ENCODE measurements at places on chromosomes 16 and 17.
A peak's percentile ranks its signal among the peaks of the same experiment; 100 is the strongest.

DNA sequence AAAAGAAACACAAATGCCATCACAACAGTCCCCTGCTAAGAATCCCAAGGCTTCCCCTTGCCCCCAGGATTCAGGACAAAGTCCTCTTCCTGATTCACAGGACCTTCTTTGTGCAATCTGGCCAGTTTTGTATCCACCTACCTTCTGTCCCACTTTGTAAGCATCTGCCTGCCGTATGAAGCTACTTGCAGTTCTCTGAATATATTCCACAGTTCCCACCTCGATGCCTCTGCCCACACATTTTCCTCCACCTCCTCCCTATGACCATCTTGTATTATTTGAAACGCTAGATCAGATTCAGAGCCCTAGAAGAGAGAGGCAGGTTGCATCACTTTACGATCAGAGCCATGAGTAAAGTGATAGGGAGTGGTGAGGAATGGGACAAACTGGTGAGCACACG is 159.2 kb upstream of the XYLT1 start:
- no peak for ATAC-seq

DNA sequence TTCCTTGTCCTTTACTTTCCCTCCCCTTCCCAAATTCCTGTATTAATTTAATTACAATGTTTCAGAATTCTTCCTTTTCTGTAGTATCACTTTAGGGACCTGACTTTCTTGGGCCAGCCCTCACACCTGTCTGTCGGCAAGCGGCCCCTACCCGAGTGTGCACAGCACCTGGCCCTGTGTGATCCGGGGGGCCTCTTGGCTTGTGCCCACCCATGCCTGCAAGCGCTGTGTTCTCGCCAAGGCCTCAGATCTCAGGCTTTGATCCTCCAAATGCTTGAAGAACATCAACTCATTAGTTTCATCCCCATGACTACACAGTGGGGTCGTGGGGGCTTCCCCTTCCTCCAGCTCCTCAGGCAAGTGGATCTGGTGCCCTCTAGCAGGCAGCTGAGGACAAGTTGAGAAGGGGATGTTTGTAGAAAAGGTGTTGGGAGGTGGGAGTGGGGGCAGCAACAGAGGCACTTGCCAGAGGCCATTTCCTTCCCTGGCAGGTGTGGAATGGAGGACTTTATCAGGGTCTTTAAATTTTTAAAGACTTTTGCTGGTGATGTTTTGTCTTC is 15.7 kb upstream of the CDH3 start:
- no peak for ATAC-seq

DNA sequence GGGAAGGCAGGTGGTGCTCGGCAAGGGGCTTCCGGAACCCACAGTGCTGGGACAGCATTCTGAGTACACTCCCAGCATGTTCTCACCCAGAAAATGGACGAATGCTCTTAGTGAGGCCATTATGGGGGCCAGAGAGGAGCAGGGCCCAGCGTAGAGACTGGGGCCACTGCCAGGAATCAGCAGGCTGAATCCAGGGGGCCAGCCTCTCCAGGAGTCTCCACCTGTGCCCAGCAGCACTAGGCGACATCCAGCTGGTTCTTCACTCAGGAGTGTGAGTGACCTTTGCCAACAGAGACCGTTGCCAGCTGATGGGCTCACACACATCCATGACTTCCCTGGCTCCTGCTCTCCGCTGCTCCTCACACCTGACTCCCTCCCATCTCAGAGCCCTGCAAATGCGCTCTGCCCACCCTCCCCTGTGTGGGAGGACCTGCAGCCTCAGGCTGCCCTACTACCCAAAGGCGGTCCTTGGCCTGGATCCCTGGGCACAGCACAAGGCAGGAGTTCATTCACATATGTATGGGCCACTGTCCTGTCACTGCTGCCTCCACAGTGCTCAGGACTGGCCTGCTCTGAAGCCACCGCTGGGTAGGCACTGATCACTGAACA is 5.1 kb downstream of the RHBDF1 start:
- no peak for ATAC-seq

GRCh38 chr17:15507896-15508295 is 40.5 kb upstream of the CDRT4 start:
- ATAC-seq: no peak

- peak; percentile 61 for ATAC-seq
These were observed 5.2 kb upstream of the PLLP start for GRCh38 chr16:57289391-57290257.
